CD4-positive, alpha-beta T cell treated with Interleukin-4 for 4 hours (primary cell): ENCODE measurements at places on chromosomes 11 and 22.

- DNase-seq = no peak
These were observed 286.7 kb downstream of the MN1 start for GRCh38 chr22:27514601-27515523.

GRCh38 chr11:44608991-44609782 is 43.7 kb downstream of the CD82 start:
- peak; percentile 35 for DNase-seq

DNA sequence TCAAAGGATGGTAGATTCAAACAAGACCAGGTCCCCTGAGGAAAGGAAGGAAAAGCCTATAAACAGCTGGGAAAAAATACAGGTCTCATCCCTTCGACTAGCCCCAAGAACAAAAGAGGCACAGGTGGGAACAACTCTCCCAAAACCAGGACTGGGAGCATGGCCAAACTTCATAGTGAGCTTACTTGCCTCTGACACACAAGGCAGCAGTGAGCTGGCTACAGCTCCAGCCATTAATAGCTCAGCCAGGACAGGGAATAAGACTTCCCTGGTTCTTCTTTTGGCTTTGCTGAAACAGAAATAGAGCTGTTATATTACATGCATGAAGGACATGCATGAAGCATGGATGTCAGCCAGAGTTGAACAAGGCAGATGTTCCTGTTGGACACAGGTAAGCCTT is at the start of gene OR10A2:
TSS of gene OR10A2 (plus strand) at position 97 of the 400 bp plus-strand sequence. CDS start 6,698 bp downstream, outside the sequence.
- no peak for DNase-seq

DNA sequence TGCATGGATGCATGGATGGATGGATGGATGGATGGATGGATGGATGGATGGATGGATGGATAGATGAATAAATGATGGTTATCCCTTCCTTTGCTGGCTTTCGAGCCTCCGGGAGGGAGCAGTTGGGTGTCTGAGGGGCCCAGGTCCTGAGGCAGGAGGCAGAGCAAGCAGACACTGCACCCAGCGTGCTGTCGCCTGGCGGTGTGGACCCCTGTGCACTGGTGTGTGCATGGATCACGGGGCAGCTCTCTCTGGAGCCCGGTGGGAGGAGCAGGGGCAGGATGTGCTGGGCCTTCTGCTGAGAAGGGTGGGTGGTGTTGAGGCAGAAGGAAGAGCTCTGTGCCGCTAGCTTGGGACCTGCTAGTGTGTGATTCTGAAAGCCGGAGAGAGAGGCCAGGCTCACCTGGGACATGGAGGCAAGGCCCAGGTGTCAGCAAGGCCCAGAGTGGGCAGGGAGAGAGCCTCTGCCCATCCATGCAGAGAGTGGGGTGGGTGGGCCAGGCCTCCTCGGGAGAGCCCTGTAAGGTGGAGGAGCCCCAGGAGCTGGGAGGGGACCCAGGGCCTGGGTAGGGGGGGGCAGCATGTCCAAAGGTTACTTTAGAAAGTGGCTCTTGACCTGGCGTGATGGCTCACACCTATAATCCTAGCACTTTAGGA is 254.4 kb downstream of the BRD1 start:
- DNase-seq = no peak
